Activated CD4-positive, alpha-beta T cell treated with anti-CD3 and anti-CD28 coated beads, Interleukin-2, amount 10 ng/mL, durations not matched to agents 7 days and 5 days (primary cell): ENCODE measurements at places on chromosomes 12 and 14. TPM values are rescaled to one million over a fixed set of nuclear protein-coding genes. Genes with fewer than 3 reads are reported as not detected.

- DNase-seq = no peak
Observed at GRCh38 chr14:58765843-58766242, 128.1 kb downstream of the DACT1 start.

GRCh38 chr12:13504736-13505135 lies 308.2 kb downstream of the EMP1 start:
- DNase-seq = no peak

- no peak for DNase-seq
Observed at GRCh38 chr14:102601378-102601925, 9.0 kb downstream of the RCOR1 start.

- DNase-seq = no peak
Observed at GRCh38 chr12:108969622-108970021, 51.2 kb downstream of the SVOP start.

GRCh38 chr12:2384533-2385351 lies 332.0 kb downstream of the CACNA1C start:
- no peak for DNase-seq

GRCh38 chr14:63474111-63474510 lies 69.1 kb downstream of the PPP2R5E start:
- DNase-seq = no peak

Gene TSHR
- 1.0 TPM for total RNA-seq
